ENCODE measurements at places on chromosomes 2 and 18.

GRCh38 chr2:119068154-119068725 lies 90.3 kb downstream of the C1QL2 start:
- DNase-seq: no peak

GRCh38 chr2:24421668-24422067 lies 61.3 kb upstream of the ITSN2 start:
- peak; percentile 28 for DNase-seq

DNA sequence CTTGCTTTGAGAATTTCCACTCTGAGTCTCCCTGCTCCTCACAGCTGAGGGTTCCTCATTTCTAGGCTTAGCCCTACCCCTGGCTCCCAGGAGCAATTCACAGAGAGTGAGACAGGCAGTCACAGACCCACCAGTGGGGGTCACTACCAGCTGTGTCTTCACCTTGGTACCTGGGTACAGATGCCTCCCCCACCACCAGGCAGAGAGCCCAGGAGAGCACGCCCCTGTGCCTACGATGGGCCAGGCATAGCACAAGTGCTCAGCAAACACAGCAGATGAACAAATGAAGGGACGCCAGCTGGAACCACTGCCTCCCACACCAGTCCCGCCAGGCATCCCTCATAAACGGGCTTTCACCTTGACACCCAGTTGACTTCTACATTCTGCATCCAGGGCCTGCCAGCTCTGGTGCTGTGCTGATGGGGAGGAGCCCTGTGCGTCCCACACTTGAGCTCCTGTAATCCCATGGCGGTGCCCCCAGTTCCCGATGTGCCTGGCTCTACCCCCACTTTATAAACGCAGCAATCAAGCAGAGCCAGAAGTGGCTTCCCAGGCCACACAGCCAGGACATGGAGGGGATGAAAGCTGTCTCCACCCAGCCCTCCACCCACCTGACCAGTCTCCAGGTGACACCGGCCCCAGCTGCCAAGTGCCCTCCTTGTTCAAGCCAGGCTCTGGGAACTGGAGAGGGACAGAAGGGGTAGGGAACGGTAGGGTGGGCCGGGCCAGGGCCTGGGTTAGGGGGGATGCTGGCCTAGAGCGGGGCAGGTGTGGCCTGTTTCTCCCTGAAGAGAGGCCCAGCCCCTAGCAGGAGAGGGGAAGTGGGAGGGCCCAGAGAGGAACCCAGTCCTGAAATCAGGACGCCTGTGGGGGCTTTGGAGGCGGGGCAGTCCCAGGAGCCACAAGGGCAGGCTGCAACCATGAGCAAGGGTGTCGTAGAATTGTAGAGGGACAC lies 42.5 kb downstream of the SCTR start:
- DNase-seq: no peak

- DNase-seq: no peak
Measured at GRCh38 chr18:25225151-25225550, 126.8 kb downstream of the ZNF521 start.

- DNase-seq: no peak
Measured at GRCh38 chr2:202653890-202654289, 19.1 kb downstream of the FAM117B start.

- DNase-seq: no peak
Measured at GRCh38 chr18:26865557-26865956, at the start of gene AQP4. TSS of gene AQP4 (minus strand) at chr18:26865707. CDS start at chr18:26865689, 18 bp downstream.

DNA sequence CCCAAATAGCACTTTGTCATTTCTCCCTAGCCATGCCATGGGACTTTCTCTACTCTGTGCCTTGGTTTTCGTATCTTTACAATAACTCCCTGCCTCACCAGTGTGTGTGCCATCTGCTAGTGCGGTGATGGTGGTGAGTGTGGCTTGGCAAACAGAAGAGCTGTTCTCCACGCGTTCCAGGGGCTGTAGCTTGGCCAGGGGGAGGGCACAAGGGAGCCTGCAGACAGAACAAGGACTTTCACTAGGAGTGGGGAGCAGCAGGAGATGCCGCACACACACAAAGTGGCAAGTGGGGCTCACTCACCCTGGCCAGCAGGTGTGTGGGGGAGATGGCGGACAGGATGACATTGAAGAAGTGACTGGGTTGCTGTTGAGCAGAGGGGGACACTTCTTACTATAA lies 196.9 kb downstream of the HAUS1 start:
- no peak for DNase-seq

Measured in DMS153 (cell line).